Stimulated activated CD8-positive, alpha-beta memory T cell treated with anti-CD3 and anti-CD28 coated beads, Interleukin-15, amount 100 ng/mL, for 48 hours (primary cell): ENCODE measurements at places on chromosomes 11 and 22.

DNA sequence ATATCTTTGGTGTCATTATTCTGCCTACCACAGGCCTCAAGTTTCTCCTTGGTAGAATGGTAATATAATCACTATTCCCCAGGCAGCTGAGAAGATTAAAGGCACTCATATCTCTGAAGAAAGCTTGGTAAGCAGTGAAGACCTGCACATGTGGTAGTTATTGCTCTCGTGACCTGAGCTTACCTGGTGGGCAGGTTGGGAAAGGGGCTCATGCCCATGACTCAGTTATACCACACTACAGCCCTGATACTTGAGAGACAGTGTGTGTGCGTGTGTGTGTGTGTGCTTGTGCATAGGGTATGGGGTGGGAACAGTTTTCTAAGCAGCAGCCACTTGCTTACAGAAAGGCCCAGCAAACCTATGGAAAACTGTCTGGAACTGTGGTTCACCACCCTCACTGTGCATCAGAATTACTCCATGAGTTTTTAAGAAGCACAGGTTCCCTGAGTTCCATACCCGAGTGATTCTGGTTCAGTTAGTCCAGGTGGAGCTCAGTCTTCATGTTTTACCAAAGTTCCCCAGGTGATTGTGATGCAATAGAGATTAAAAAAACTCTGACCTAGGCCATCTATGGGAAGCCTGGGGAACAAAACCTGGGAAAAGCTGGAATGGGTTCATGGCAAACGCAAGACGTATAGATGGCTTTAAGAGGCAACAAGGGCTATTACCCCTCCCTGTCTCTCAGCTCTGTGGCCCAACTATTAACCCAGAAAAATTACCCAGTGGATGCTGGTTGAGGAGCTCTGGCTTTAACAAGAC, 79.0 kb upstream of the ZBED5 start:
- no peak for DNase-seq

- DNase-seq = no peak
Measured at GRCh38 chr22:45917146-45917545, 59.8 kb downstream of the WNT7B start.

GRCh38 chr11:64848826-64849597, 4.6 kb upstream of the CDC42BPG start:
- DNase-seq = no peak

DNA sequence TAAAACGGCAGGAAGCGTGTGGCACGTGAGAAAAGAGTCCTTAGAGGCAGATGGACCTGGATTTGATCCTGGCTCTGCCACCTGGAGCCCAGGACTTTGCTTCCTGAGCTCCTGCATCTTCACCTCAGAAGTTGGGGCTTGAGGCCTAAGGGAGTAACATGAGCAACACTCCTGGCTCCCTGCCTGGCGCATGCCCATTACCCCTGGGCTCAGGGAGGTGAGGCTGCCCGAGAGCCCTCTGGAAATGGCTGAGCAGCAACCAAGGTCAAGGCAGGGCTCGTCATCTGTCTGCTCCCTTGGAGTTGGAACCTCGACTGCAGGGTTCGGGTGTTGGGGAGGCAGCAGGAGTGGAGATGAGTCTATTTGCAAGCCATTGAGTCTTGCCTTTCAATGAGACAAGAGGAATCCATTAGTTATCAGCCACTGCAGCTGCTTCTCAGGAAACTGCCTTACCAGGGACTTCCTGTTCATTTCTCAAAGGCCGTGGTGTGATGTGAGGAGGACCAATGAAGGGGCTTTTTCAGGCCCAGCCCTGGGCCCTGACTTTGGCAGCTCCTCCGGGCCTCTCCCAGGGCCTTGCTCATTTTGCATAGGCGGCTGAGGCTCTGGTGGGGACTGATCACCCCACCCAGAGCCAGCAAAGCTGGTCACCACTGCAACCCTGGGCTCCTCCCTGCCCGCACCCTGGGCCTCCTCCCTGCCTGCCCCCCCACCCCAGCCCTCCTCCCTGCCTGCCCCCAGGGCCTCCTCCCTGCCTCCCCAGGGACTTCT, 6.4 kb downstream of the FADS2 start:
- no peak for DNase-seq

- DNase-seq = no peak
Measured at GRCh38 chr11:62373464-62374119, 36.3 kb downstream of the ASRGL1 start.

- no peak for DNase-seq
Measured at GRCh38 chr22:23609983-23610781, 21.9 kb downstream of the DRICH1 start.

DNA sequence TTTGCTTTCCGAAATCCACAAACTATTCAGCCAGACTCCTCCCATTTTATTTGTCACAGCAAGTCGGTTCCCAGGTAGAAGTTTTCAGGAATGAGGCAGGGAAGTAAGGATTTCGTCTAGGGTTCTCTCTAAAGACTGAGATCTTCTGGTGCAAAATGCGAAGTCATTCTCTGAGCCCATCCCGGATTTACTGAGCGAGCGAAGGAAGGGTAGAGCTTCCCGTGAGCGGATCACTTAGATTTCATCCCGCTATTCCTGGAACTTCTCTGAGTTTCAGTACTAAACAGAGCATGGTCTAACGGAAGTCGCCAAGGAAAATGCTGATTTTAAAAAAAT, 3.1 kb upstream of the CALCA start:
- DNase-seq = no peak

DNA sequence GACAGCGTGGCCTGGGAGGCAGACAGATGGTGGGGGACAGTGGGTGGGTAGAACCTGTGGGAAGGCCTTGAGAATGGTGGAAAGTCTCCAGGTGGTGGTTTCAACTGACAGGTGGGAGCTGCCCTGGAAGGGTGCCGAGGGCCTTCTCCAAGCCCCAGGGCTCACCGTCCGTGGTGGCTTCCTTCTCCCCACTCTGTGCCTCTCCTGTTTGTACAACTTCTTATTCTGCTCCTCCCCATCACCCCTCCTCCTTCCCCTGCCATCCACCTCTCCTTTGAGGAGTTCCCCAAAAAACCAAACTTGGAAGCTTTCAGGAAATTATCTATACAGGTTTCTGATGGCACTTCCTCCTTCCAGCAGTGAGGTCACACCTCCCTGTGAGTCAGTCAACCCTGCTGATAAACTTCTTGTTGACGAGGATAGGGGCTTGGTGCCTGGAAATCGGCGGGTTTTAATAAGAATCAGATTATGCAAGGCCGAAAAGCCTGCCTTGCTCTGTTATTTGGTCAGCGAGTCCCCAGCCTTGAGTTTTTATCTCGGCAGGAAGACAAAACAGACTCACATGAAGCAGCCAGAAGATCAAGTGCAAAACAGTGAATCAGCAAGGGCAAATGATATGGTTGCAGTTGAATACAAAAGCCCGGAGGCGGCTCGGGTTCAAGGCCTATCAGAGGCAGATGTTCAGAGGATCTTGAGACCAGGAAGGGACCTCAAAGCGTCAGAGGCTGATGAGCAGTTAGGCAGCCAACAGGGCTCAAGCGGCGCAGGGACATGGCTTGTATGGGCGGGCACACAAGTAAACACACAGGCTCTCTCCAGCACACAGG, 9.5 kb upstream of the ST3GAL4 start:
- DNase-seq = no peak

DNA sequence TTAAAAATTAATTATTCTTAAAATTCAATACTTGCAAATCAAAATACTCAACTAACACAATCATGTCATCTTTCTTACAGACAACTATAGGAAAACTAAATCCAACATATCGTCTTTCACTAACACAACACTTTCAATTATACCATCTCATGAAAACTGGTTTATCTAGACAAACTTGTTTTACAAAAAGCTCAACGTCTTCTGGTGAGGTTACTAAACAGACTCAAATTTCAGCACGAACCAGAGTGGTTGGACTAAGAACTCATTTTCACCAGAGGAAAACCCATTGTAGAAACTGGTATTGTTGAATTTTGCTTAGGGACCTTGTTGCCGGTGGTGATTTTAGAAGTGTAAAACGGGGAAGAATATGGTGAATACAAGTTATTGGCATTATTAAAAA, 52.2 kb downstream of the NUP98 start:
- DNase-seq = no peak

- DNase-seq = no peak
Measured at GRCh38 chr11:80309301-80309700, 868.5 kb upstream of the TENM4 start.

DNA sequence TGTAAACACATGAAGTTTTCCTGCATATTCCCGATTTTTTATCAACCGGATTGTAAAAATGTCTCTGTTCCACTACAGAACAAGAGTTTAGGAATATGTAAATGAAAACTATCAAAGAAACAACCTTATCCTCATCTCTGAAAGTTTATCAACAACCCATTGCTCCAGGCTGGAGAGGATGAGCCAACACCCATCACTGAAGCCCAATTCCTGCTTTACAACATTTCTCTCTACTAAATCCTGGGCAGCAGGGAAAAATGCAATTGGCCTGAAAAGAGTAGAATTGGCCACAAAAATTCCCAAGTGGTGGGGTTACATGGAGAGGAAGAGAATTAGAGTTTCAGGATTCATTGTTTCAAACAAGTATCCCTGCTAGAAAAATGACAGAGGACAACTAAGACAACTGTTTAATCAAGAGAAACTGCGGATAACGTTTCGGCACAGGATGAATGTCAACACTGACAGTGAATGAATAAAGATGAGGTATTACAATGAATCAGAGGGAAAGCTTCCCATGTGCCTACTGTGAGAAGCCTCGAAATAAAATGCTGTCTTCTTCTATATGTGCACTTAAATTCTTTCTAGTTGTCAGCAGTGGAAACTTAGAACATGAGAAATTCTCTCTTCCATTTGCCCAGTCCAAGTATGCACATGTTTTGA, 317.3 kb upstream of the ANO3 start:
- DNase-seq = no peak

GRCh38 chr22:43218786-43219185, 31.9 kb upstream of the TTLL12 start:
- no peak for DNase-seq

GRCh38 chr11:125345421-125346178, 150.5 kb downstream of the FEZ1 start:
- no peak for DNase-seq

GRCh38 chr11:118530180-118530682, 761 bp upstream of the TMEM25 start:
- no peak for DNase-seq

DNA sequence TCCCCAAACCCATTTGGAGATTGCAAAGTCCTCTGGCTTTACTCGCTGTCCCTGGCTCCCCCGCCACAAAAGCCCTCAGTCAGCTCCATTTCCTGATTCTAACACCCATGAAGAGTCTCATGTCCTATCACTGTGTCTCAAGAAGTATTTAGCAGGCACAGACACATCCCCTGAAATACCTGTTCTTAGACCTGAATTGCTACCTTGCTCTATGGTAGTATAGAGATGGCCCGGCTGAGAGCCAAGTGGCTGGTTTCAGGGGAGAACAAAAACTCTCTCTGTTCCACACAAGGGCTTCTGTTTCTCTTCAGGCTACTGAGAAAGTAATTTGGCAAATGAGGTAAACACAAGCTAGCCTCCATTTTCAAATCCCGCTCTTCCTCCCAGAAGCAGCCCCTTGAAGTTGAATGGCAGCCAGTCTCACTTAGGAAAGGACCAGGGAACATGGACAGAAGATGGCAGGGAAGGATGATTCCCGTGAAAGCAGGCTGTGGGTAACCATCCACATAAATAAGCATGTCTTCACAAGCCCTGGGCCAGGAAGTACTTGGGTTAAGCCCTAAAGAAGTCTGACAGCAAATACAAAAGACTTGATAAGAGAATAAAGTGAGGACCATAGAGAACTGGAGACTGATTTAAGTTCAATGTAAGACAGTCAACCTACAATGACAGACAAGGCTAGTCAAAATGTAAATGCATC, 137.8 kb downstream of the C11orf58 start:
- no peak for DNase-seq

DNA sequence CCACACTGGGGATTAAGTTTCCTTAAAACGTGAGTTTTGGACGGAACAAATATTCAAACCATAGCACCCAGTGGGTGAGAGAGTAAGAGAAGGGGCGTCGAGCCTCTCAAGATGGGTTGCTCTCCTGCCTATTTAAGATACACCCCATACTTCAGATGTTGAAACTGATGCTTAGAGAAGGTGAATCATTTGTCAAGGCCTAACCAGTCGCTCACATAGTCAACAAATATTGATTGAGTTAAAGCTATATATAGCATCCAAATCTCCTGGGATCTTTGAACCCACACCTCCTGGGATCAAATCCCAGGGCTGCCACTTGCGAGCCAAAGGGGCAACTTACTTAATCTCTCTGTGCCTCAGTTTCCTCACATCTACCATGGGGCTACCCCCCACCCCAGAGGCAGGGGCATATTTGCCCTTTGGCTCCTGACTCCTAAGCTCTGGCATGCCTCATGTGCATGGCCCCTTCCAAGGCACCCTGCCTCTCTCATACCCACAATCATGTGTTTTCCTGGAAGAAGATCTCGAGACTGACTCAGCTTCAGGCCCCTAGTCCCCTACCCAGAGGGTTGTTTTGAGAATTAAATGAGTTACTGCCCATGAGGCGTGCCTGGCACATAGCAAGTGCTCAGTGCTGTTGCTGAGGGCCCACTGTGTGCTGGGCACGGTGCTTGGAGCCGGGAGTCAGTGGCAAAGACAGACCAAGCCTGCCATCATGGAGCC, 19.0 kb upstream of the PDGFB start:
- DNase-seq = no peak

DNA sequence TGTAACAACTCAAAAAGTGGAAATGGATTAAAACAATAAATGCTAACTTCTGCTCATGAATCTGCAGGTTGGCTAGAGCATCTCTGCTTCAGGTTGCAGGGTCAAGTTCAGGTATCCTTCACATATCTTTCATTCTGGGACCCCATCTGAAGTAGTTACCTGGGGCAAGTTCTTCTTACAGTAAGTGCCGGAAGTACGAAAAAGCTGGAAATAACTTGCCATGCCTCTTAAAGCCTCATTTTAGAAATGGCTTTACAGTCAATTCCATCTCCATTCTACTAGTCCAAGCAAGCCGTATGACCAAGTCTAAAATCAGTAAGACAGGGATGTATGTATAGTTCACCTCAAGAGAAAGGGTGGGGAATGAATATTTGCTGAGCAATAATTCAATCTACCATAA, 93.7 kb downstream of the FCHSD2 start:
- no peak for DNase-seq

- DNase-seq = no peak
Measured at GRCh38 chr22:32880505-32880892, 79.0 kb downstream of the TIMP3 start.

DNA sequence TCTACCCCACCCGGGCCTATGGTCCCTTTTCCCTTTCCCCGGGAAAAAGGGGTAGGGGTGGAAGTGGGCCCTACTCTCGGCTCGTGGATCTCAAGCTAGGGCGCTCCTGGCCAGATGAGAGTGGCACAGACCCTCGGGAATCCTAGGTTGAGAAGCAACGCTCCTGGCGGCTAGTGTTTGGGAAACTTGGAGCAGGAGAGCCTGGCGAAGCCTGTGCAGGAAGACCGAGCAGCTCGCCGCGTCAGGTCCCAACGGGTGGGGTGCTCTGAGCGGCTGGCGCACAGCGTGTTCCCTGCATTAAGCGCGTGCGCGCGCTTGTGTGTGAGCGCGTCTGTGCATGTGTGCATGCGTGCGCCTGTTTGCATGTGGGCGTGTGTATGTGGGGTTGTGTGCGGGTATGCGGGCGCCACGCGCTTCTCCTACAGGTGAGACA, 7.1 kb upstream of the FLI1 start:
- DNase-seq = peak; percentile 40
